Gastroesophageal sphincter (tissue), 4 donors: ENCODE measurements at places on chromosomes 13 and 19. TPM values are rescaled to one million over a fixed set of nuclear protein-coding genes. Genes with fewer than 3 reads are reported as not detected.

- no peak for ATAC-seq
Observed at GRCh38 chr13:98428256-98428966, 148.5 kb downstream of the STK24 start.

DNA sequence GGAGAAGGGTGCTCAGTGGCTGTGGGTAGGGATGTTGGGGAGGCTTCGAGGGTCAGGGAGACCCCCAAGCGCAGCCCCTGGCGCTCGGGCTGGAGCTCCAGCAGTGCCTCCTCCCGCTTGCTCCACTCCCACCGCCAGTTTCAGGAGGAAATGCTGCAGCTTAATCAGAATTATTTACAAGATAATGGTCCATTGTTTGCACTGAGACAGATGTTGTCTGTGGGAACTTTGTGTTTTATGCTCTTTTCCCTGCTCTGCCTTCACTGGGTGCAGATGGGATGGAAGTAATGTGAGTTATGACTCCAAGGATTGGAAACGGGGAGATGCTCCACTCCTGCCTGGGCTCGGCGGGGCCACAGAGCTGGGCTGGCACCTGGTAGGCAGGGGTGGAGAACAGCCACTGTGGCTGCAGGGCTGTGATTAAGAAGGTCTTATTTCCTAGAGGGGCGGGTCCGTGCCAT, 192.4 kb downstream of the ZNF536 start:
- ATAC-seq = no peak

GRCh38 chr13:44354884-44355283, 18.7 kb upstream of the SERP2 start:
- no peak for ATAC-seq

GRCh38 chr19:56341948-56342347, 27.3 kb upstream of the ZSCAN5A start:
- ATAC-seq = no peak

GRCh38 chr13:43487461-43487860, 299.3 kb downstream of the ENOX1 start:
- no peak for ATAC-seq

GRCh38 chr19:16576690-16577530, 4.7 kb upstream of the SLC35E1 start:
- ATAC-seq = no peak

GRCh38 chr13:72004246-72004645, 137.2 kb upstream of the DACH1 start:
- ATAC-seq = no peak

GRCh38 chr19:40623403-40624251, 22.5 kb downstream of the LTBP4 start:
- peak; percentile 64 for ATAC-seq

DNA sequence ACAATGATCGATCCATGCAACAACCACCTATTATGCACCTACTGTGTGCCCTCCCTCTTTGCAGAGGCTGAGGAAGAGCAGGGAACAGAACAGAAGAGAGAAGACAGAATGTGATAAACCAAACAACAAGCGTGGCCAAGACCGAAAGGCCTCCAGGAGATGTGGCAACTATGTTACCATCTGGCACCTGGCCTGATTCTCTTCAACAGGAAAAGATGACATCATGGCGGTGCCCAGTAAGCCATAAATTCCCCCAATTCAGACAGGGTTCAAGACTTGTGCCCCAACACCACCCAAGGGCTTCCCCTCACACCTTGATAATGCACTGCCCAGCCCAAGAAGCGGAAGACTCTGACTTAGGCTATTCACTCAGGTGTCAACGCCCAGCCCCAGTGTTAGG, 44.3 kb downstream of the SLC7A1 start:
- ATAC-seq = no peak

GRCh38 chr13:92590503-92590908, 636.1 kb upstream of the GPC6 start:
- ATAC-seq = no peak

PCDH20 gene
- 18.7 TPM for total RNA-seq

SLITRK6 gene
- total RNA-seq = 2.4 TPM

UNC13A gene
- total RNA-seq = 0.10 TPM

C13orf42 gene
- not detected for total RNA-seq

TUBA3C gene
- total RNA-seq = not detected
